ENCODE measurements at places on chromosomes 4 and X.

DNA sequence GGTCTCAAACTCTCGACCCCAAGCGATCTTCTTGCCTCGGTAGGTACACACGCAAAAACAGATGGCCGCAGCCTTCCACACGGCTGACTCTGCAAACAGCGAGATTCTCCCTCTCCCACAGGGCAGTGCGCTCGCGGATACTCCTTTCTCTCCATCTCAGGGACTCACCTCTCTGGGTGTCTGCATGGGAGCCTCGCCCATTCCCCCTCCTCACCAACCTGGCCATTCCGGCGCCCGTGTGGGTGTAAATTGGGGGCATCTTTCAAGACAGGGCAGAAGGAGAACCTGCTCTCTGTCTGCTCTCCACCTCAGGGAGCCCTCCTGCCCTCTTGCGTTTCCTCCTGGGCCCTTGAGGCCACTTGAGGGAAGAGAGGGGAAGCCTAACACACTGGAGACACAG is 4.4 kb downstream of the CTAG2 start:
- DNase-seq = no peak

DNA sequence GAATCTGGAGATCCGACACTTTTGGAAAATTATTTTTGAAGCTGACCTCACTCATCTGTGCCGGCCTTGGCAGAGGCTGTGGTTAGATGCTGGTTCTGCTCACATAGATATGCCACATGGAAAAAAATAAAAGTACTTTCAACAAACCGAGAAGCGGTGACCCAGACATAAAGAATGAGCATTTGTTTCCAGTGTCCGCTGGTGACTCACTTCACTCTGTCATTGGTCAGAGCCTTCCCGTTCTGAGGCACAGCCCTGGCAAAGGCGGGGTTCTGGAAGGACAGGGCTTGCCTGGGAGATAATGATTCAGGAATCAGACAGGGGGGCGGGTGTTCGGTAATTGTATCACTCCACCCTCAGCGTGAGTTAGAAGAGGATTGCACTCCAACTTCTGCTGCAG is 172.4 kb upstream of the MXRA5 start:
- peak; percentile 30 for DNase-seq

GRCh38 chr4:98630737-98631454 is 27.5 kb downstream of the TSPAN5 start:
- DNase-seq = no peak

- no peak for DNase-seq
These were observed 88.6 kb upstream of the WDR1 start for GRCh38 chr4:10205223-10205622.

DNA sequence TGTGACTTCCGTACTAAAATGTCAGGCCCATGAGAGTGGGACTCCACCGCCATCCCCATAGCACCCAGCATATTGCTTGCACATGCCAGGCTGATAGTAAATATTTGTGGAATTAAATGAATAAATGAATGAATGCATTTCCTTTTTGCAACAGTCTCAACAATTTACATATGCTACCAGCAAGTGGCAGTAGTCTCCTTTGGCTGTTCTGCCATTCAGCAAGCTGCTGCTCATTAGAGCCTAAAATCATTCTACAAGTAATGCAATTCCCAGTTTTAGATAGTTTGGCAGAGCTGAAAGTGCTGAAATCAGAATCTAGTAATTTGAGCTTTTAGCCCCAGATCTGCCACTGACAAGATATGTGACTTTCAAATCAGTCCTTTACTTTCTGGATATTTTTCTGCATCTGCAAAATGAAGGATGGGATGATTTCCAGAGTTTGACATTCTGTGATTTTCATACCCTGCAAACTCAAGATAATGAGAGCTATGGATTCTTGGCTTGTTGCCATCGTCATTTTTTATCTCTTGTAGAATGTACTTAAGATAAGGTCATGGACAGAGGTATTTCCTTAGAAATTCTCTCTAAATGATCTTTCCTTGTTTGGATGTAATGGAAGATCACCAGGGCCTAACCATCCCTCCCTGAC is 35.7 kb upstream of the INTS6L start:
- DNase-seq = peak; percentile 22

DNA sequence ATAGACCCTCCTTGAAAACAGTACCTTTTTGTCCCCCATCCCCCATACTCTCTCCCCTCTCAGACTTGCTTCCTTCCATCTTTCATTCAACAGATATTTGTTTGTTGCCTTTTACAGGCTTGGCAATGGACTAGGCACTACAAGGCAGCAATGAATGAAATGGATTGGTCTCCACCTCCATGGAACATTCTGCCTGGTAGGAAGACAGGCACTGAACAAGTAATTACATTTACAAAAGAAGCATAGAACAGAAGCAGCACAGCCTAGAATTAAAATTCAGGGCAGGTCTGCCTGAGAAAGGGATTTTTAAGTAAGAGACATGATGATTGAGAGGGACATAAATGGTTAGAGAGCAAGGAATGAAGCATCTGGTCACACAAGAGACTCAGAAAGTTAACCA is 346.1 kb downstream of the GRXCR1 start:
- DNase-seq = no peak

DNA sequence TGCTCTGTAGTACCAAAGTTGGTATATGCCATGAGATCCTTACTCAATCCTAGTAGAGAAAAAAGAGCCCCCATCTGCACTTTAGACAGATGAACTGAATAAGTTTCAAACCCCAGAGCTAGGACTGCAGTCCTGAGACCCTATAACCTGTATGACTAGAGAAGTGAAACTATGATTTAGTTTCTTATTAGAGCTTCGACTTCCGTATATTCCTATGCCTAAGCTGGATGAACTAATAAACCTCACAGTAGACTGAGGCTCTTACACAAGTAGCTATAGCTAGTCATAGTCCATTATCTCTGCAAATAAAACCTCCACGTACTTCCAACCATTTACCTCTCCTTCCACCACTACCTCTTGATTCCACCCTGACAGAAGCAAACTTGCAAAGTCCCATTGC is 6.3 kb upstream of the OTUD4 start:
- no peak for DNase-seq

GRCh38 chrX:21354725-21355124 is 19.5 kb upstream of the CNKSR2 start:
- no peak for DNase-seq

GRCh38 chrX:104134583-104135261 is 22.1 kb downstream of the SLC25A53 start:
- no peak for DNase-seq

DNA sequence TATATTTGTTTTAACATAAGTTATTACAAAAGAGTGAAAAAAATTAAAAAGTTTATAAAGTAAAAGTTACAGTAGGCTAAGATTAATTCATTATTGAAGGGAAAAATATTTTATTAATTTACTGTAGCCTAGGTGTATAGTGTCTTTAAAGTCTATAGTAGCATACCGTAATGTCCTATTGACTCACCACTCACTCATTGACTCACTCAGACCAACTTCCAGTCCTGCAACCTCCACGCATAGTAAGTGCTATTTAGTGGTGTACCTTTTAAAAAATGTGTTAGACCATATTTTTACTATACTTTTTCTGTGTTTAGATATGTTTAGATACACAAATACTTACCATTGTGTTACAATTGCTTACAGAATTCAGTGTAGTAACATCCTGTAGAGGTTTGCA is 841.1 kb downstream of the CENPC start:
- no peak for DNase-seq

DNA sequence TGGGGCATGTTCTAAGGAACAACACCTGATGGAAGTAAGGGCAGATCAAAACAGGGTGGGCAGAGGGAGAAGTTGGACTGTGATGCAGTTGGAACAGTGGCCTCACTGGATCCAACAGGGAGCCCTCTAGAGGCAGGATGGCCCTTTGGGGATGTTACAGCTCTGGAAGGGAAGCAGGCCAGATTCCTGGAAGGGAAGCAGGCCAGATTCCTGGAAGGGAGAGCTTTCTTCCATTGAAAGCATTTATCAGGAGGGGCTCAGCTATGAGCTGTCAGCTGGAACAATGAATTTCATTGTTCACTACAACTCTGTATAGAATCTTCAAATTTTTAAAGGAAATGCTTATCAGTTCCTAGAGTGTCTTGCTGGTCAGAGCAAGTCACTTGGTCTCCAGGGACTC is 17.7 kb downstream of the IL15 start:
- no peak for DNase-seq

DNA sequence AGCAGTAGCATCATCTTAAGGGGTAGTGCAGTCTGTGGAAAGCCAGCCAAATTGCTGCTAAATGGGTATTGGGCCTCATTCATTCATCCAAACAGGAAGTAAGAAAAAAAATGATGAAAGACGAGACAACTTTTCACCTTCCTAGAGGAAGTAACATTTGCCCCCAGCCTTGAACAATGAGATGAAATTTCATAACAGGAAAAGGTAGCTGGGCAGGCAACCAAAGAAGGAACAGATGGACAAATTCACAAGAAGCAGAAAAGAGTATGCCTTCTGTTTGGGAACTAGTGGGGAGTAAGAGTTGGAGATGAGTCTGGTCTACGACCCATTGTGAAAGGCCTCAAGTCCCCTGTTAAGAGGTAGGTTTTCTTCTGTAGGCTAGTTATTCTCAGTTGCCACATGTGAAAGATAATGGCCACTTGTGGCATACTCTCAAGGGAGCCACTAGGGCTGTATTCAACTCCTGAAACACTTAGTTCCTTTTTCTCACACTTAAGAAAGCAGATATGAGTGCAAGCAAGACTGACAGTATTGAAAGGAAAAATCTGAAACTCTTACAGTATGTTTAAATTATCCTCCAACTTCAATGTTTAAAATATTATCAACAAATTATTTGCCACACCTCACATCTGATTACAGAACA is 190.4 kb downstream of the AR start:
- DNase-seq = no peak

GRCh38 chr4:183263787-183264386 is 56.2 kb downstream of the CLDN22 start:
- peak; percentile 10 for DNase-seq

GRCh38 chr4:73703320-73703719 is 37.0 kb upstream of the CXCL8 start:
- DNase-seq = no peak

DNA sequence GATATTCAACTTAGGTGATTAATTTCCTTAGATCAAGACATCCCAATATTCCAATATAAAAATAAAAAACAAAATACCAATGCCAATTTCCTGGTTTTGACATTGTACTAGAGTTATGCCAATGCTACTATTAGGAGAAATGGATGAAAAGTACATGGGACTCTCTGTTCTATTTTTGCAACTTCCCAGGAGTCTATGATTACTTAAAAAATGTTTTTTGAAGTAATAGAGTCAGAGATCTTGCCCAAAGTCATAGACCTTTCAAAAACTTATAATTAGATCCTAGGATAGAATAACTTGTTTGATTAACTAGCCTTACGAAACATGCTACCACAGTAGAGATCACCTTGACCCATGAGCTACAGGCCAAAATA is 73.6 kb upstream of the MAOA start:
- DNase-seq = no peak

GRCh38 chr4:31059753-31060522 is 339.8 kb downstream of the PCDH7 start:
- DNase-seq = no peak

GRCh38 chr4:184424993-184425758 is 49.2 kb downstream of the IRF2 start:
- DNase-seq = no peak

- DNase-seq = no peak
These were observed 19.3 kb upstream of the RPL34 start for GRCh38 chr4:108601106-108601505.

DNA sequence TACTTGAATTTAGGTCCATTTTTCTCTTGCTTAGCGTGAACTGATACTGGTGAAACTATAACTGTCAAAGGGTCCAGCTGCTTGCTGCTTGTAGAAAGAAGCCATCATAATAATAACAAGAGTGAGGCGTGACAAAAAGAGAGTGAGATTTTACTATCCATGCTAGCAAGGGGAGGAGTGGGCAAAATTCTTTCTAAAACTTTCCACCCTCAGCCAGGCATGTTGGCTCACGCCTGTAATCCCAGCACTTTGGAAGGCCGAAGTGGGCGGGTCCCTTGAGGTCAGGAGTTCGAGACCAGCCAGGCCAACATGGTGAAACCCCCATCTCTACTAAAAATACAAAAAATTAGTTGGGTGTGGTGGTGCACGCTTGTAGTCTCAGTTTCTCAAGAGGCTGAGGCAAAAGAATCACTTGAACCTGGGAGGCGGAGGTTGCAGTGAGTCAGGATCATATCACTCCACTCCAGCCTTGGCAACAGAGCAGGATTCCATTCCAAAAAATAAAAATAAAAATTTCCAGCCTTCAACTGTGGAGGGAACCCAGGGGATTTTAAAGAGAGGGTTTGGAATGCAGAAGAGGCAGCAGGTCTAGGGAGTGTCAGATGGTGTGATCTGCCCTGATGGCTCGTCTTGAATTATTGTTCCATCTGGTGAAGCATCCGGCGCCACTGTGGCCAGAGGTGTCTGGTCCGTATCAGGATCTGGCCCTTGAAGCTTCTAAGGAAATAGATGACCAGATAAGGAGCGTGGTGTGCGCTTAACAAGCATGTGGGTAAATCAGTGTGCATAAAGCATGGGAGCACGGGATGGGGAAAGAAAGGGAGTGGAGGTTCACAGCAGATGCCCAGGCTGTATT is 51.8 kb downstream of the LRP2BP start:
- no peak for DNase-seq

- DNase-seq = no peak
These were observed 30.4 kb downstream of the TXK start for GRCh38 chr4:48103483-48104139.
